LNCaP clone FGC (cell line): ENCODE measurements at places on chromosomes 12 and 14.

DNA sequence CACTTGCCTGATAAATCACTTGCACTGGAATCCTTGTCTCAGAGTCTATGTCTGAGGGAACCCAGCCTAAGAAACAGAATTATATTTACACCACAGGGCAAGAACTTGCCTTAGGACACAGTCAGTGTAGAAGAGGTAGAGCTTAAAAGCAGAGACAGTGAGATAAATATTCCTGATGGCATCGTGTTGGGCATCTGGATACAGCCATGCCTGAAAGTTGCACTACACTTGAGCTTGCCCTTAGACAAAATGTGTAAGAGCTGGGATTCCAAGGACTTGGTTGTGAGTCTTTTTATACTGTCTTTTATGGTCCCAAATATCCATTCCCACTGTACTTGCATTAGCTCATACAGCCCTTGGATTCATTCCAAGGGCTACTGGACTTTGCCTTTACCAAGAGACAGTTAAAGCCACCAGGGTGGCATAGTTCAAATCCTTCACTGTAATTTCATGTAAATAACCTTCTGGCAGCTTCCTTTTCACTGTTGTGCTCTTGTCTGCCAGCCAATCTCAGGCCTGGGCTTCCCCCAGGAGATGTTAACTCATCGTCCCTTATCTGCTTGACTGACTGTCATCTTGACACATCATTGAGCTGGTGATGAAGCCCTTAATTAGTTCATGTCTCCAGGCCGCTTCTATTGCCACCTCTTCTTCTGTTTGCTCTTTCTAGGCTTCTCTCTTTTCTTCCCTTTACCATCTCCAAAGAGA, 577.9 kb upstream of the TBX3 start:
- no peak for DNase-seq

- DNase-seq, result no peak
These were observed at the start of gene WSB2 for GRCh38 chr12:118061011-118061872. WSB2 (minus strand) TSS chr12:118061179; CDS start chr12:118061048, 131 bp downstream.

GRCh38 chr12:103272949-103273348, 222.8 kb downstream of the C12orf42 start:
- no peak for DNase-seq

GRCh38 chr12:117019866-117020265, 79.3 kb downstream of the TESC start:
- DNase-seq, result no peak

DNA sequence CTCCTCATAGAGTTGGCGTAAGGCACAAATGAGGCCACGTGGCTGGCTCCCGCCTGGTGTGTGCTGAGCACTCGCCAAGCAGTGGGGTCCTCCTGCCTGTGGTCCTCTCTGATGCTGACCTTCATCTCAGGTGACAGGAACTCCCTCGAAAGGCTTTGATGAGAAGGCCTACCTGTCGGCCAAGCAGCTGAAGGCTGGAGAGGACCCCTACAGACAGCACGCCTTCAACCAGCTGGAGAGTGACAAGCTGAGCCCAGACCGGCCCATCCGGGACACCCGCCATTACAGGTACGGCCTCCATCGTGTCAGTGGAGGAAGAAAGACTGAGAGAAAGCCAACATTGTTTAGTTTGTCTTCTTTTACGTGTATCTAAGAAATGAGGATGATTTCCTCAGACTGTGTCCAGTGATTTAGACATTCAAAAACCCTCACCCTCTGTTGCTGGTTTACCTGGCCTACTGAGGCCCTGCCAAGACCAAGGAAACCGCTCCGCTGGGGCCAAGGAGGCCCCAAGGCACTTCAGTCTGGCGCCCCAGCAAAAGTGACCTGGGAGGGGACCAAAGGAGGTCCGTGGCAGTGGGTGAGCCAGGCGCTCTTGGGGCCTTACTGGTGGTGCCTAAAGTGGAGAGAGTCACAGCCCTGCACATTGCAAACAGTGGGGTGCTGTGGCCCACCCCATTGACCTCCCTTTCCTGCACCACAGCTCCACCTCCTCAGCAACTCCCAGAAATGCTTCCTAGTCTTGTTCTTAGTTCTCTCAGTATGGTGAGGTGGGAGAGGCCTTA, 60.8 kb downstream of the GALNT16 start:
- DNase-seq, result no peak

GRCh38 chr14:96198430-96199130, 6.1 kb upstream of the BDKRB2 start:
- DNase-seq, result no peak

DNA sequence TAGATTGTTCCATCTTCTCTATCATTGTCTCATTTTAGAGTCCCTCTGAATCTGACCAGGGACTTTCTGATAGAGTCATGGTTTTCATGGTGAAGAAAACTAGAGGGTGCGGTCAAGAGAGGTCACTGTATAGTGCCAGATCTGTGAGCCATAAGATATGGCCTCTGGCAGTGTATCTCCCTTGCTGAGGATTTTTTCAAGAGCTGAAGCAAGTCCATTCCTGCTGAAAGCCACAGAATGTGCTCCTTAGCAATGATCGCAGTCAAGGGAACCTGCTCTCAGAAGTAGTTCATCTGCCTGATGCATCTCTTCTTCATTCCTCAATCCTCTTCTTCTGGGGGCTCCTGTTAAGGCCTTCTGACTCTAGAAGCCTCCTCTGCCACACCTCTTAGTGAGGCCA, 405.2 kb downstream of the EGLN3 start:
- DNase-seq, result no peak

DNA sequence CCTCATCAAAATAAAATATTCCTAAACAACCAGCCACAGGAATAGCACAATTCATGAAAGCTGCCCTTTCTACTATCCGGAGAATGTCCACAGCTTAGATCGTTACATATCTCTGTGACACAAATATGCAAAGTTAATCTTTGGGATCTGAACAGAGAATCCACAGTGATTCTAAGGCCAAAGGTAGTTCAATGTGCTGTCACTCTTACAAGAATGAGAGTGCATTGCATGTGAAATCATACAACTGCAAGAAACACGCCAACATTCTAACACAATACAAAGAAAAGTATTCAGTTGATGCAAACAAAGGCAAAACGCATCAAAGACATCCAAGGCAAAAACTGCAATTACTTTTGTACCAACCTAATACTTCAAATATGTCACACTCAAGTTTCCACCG, 60.4 kb downstream of the KSR2 start:
- DNase-seq, result no peak

DNA sequence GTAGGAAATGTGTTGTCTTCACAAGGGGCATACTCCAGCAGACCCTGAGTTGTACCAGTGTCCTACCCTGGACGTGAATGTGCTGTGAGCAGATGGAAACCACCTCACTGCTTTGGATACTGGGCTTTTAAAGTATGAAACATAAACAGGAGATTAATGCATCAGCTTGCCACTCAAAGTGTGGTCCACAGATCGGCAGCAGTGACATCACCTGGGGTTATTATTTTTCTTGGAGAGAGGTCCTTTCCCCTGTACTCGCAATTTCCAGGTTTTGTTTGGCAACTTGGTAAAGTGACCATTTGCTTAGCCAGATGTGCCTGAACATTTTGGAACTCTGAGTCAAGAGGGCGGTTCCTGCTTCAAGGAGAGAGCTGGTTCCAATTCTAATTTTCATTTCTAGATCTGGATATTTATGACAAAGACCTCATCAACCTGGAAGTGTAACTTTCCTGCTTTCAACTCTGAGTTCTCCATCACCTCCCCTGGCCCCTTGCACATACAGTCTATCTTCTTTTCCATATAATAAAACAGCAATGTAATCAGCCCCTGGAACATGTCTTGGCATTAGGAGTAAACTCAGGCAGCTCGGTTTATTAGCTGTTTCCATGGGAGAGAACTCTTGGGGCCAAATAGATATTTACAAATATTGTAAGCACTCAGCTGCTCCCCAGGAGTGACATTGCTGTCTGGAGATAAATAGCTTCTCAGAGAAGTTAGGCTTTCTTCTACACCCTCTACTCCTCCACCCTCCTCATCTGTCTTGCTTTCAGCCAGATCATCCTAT, 237.0 kb upstream of the TBX3 start:
- DNase-seq, result no peak

GRCh38 chr12:128969480-128970055, 116.3 kb downstream of the GLT1D1 start:
- no peak for DNase-seq
